ENCODE measurements at places on chromosomes 7 and 10.

GRCh38 chr7:55307123-55307916, 57.8 kb upstream of the LANCL2 start:
- DNase-seq = no peak

DNA sequence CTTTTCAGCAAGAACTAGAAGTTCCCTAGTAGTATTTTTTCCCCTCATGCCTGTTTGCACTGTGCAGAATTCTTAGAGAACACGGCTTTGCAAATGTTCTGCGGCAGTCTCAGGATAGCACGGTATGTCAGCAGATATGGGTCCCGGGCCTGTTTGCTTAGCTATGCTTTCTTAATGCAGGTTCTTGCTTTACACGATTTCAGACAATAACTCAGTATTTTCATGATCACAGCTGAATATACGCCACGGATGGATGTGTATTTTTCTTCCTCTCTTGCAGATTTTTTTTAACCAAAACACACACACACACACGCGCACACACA, 137.3 kb downstream of the HECW1 start:
- no peak for DNase-seq

- DNase-seq = no peak
These were observed 281.7 kb downstream of the AHR start for GRCh38 chr7:17580141-17580540.

DNA sequence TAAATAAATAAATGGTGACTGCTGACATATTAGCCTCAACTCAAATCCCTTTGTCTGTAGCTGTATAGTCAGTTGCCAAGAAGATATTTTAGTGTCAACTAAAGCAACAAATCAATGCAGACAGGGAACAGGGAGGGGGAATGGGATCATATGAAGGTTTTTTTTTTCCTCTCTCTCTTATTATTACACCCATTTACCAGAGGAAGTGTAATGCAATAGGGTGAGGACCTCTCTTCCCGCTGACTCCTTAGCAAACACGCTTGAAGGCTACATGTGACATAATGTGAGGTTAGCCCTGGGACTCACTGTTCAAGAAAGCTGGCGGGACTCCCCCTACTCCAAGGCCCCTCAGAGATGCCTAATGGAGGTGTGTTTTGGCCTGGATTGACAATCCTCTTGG, 88.2 kb downstream of the CHRM2 start:
- DNase-seq = no peak

DNA sequence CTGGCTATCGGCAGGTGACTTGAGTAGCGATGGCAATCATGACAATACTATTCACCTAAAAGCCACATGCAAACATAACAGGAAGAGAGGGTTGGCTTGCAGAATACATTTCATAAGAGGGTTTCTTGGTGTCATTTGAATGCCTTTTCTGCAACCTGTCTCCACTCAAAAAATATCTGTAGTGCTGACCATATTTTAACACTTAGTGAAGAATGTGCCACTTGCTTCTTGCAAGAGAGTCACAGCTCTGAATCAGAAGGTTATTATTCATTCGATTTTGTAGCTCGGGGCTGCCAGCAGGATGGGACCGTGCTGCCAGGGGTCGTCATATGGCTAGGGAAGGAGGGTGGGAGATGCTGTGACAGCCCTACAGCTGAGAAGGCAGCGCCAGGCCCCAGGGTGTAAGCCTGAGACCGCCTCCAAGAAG, 152.0 kb upstream of the PITRM1 start:
- no peak for DNase-seq

DNA sequence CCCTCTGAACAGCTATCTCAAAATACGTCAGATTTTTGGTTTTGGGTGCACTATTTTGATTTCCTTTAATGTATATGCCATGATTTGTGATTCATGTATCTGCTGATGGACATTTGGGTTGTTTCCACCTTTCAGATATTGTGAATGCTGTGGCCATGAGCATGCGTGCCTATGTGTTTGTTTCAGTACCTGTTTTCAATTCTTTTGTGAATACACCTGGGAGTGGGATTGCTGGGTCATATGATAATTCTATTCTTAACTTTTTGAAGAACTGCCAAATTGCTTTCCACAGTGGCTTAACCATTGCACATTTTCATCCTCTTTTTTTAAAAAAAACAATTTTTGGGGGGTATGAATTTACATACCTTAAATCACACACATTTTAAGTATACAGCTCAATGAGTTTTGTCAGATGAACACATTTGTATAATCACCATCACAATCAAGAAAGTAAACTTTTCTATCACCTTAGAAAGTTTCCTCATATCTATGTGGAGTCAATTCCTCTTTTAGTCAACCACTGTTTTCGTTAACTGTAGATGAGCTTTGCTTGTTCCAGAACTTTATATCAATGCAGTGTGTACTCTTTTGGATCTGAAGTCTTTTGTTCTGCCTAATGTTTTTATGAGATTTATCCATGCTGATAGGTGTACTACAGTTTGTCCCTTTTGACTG, 36.9 kb downstream of the CYP26A1 start:
- DNase-seq = no peak

DNA sequence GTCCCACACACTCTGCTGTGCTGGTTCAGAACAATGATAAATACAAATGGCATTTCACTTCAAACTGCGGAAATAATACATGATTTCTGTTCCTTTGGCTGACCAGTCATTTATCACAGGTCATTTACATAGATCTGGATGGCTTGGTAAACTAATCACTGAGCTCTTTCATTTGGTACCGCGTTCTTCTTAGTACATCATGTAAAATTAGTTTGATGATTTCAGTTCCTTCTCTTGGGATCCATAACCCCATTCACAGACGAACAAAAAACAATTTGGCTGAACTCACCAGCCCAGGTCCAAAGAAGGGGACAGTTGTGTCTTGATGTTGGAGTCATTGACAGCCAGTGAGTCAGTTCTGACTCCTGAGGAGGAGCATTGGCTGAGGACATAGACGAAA, 689.8 kb downstream of the INHBA start:
- no peak for DNase-seq

DNA sequence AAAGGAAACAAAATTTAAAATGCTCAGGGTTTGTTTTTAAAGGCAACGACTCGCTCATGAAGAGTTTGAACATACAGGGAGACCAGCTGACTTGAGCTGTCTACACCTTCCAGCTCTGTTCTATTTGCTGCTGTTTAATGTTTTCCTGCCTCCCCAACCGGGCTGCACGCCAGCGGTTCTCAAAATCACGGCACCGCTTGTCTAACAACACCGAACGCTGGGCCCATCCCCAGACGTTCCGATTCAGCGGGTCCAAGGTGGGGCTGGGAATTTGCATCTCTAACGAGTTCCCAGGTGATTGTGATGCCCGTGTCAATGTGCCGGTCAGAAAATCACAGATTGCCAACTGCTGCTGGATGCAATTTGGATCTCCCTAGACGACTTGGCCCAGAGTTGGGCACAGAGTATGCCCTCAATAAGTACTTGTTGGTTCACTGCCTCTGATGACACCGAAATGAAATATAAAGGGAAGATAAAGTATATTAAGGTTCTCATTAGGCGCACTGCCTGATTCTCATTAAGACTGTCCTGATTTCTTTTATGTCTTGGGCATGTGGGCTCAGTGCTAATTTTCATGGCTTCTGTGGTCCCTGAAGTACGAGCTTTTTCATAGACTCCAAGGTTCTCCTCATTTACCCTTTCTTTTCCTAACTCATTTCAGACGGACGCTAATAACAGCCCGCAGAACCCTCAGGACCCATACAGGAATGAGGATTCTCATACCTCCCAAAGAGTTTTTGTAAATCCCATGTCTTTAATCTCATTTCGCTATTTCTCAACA, 28.5 kb downstream of the CELF2 start:
- no peak for DNase-seq

DNA sequence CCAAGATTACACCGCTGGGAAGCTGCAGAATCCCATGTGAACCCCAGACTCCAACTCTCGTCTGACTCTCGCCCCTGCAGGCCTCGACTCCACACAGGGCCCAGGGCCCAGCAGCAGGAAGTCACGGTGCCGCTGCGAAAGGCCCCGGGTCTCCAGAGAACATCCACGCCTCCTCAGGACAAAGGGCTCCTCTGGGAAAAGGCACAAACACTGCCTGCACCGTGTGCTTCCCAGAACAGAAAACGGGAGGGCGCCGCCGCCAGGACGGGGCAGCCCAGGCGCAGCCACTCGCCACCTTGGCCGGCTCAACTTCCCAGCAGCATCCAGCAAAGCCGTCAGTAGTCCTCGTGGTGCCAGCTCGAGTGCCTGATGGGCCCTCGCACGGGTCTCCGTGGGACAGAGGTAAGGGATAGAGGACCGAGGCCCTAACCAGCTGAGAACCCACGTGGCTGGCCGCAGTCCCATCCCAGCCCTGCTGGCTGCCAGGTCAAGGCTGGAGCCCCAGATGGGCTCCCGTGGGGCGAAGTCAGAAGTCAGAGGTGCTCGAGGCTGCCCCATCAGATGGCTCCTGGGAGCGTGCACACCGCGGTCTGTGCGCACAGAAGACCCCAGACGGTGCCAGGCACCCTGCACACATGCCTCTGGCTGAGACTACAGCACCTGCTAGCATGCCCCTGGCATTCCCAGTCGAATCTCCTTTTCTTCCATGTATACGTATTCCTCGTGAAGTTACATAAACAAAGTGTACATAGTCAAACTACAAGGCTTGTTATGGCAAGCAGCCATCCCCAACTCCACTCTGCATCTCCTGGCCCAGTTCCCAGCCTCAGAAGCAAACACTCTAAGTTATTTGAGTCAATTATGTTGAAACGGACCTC, 60.2 kb downstream of the MAD1L1 start:
- DNase-seq = no peak

- no peak for DNase-seq
These were observed 29.6 kb downstream of the MINPP1 start for GRCh38 chr10:87534173-87534858.

GRCh38 chr10:50469778-50470193, 154.0 kb downstream of the SGMS1 start:
- no peak for DNase-seq

DNA sequence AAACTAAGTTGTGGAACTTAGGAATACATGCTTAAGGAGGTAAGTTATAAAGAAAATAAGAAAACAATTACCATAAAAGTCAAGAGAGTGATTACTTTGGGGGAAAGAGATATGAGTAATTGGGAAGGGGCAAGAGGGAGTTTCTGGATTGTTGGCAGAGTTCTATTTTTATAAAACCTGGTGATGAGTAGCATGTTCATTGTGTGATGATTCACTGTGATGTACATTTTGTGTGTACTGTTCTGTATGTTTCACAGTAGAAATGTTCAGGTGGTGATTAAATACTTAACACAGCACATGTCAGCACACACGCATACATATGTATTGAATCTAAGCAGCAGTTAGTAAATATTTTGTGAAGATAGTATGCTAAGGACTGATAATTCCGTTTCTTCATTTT, 9.7 kb upstream of the OIT3 start:
- no peak for DNase-seq

GRCh38 chr10:92735938-92736337, 46.2 kb downstream of the HHEX start:
- DNase-seq = no peak

Data from NCI-H1417 treated with DMSO at 0.1 percent for 48 hours (cell line).